ENCODE measurements at places on chromosomes 13 and 19.

DNA sequence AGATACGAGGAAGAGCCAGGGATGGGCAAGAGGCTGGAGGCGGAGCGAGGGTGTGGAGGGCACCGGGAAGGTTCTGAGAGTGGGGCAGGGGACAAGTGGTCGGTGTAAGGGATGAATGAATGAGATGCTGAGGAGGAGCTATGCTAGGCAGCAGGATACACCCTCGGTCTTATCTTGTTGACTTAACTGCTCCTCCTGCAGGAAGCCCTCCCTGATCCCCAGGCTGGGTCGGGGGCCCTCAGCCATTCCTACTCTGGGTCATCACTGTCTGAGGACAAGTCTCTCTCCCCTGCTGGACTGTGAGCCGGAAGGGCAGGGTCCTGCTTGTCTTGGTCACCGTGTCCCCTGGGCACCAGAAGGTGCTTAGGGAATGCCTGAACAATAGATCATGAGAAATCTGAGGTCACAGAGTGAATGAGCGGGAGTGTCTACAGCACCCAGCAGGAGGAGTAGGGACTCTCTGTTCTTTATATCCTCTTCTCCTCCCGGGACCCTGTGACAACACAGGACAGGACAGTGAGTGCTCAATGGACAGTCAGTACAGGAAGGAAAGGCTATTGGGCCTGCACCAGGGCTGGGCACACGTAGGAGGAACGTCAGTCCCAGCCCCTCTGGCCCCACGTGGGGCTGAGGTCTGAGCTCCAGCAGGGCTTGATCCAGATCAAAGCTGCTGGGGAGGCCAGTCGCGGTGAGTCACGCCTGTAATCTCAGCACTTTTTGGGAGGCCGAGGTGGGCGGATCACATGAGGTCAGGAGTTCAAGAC, 6.5 kb downstream of the NKPD1 start:
- DNase-seq, result no peak

- DNase-seq, result no peak
Measured at GRCh38 chr13:95317039-95317989, 16.1 kb upstream of the ABCC4 start.

DNA sequence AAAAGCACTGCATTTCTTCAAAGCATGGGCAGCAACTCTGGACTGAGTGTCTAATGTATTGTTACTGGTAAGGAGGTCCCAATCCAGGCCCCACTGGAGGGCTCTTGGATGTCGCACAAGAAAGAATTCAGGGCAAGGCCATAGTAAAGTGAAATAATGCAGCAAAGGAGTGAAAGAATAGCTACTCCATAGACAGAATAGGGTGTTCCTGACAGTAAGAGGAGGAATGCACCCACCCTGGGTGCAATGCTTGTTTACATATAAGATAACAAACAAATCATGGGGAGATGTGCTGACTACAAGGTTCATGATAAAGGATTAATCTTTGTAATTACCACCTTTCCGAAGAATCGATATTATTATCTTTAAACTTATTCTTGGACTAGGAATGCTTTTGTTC, 58.8 kb upstream of the ABCC4 start:
- DNase-seq, result no peak

DNA sequence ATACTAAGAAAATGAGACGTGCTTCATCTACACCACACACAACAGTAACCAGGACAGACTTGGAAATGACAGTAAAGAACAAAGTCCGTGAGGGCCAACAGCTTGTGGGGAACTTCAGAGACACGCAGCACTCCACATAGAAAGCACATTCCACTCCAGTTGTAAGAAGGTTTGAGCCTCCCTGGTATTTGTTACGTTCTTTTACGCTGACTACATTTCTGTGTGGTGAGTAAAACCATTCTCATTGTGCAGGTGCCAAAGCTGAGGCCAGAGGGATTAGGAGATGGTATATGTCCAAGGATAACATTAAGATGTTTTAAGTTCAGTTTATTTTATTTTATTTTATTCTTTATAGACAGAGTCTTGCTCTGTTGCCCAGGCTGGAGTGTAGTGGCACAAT, 1189.9 kb downstream of the UQCRFS1 start:
- no peak for DNase-seq

DNA sequence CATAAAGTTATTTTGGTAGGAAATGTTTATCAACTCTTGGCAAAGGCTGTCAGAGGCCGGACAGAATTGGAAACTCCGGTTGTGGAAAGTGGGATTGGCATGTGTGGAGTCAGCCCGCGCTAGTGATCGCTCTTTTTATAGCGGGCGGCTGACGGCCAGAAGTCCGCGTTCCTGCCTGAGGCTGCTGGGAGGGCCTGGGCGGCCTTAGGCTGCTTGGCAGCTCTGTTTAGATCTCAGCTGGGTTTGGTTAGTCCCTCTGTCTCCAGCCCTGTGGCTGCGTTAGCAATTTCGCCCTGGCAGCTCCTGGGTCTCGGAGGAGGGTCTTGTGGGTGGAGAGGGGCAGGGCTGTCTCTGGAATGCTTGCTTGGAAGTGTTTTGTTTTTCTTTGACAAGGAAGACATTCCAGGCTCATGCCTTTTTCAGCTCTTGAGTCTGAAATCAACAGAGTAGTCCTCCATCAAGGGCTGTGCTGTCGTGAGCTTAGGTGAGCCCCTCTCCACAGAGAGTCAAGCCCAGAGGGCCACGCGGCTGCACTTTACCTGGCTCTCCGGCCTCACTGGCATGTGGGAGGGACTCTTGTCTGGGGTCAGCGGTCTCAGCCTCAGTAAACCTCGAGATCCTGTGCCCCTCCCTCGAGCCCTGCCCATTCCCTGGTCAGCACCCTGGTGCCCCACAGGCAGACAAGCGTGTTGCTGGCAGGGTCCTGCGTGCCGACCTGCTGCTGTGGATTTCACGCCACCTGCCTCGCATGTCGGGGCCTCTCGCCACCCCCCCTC, 22.5 kb downstream of the DOT1L start:
- no peak for DNase-seq
